MCF 10A (cell line): ENCODE measurements at places on chromosomes 16 and 17.
A peak's percentile ranks its signal among the peaks of the same experiment; 100 is the strongest.

DNA sequence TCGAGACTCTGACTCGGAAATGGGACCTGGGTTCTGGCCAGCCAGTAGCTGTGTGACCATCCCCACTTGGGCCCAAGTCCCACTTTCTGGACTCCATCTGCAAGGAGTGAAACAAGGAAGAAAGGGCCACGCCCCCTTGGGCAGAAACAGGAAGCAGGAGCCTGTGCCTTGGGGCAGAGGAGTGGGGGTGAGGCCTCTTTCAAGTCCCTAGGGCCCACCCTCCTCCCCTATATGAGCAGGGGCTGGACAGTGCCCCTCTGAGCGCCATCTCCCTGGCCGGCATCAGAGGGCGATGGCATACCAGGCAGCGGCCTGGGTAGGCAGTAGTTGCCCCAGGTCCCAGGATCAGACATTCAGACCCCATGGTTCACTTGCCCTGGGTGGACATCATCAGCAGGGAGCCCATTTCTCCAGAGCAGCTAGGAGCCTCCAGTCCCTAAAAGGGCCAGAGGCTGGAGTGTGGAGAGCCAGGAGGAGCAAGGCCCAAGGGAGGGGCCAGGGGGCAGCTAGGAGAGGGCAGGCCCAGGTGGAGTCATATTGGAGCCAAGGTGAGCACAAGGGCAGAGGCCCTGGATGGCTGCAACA lies 7.1 kb downstream of the BCAR1 start:
- DNase-seq: no peak

DNA sequence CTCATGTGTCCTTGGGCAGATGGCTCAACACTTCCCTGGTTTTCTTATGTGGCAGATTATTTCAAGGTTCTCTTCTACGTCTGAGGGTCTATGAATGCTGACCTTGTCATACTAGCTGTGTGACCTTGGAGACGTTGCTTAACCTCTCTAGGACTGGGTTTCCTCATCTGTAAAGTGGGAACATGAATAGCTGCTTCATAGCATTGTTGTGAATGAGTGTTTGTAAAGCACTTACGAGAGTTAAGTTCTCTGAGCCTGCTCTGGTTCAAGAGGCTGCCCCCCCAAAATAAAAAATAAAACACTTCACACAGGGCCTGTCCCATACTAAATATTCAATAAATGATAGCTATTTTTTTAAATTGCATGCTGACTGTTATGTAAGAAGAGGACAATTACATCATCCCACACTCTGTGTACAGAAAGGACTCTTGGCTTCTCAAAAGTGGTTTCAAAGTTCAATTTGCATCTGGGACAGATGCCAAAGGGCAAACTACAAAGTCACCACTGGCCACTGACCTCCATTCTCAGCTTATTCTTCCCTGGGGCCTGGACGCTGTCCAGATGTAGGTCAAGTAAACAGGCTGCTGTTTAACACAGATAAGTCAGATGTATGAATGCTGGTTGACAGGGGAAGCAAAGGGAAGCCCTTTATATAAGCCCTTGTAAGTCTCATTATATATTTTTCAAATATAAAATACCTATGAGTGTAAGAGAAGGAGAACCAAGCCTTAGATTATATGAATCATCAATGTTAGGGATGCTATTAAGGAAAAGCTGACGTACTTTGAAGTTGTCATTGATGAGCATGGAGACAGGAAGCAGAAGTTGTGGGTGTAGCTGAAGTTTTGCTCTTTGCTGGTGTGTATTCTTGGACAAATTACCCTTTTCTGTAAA lies 15.4 kb upstream of the NDEL1 start:
- DNase-seq: peak; percentile 80

DNA sequence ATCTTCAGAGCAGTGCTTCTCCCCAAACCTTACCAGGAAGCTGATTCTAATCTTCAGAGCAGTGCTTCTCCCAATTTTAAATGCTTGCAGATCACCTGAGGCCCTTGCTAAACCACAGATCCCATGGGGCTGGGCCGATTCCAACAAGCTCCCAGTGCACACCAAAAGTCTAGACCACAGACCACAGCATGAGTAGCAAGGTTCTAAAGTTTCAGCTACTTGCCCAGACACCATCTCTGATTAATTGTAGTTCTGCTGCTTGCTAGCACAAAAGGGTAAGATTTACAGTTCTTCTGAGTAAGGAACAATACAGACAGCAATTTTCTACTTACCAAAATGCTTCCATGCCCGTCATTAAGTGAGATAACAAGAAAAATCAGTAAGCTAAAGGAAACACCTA lies 12.2 kb downstream of the CLEC3A start:
- no peak for DNase-seq

- no peak for DNase-seq
Measured at GRCh38 chr16:11250091-11250785, 5.8 kb downstream of the SOCS1 start.
